ENCODE measurements at places on chromosomes 1 and 21.
A peak's percentile ranks its signal among the peaks of the same experiment; 100 is the strongest.

- no peak for DNase-seq
Measured at GRCh38 chr1:246923482-246923881, 8.3 kb downstream of the AHCTF1 start.

GRCh38 chr21:28332796-28333195, 659.9 kb downstream of the LTN1 start:
- DNase-seq = no peak

- no peak for DNase-seq
Measured at GRCh38 chr1:53765657-53766056, 26.7 kb upstream of the GLIS1 start.

DNA sequence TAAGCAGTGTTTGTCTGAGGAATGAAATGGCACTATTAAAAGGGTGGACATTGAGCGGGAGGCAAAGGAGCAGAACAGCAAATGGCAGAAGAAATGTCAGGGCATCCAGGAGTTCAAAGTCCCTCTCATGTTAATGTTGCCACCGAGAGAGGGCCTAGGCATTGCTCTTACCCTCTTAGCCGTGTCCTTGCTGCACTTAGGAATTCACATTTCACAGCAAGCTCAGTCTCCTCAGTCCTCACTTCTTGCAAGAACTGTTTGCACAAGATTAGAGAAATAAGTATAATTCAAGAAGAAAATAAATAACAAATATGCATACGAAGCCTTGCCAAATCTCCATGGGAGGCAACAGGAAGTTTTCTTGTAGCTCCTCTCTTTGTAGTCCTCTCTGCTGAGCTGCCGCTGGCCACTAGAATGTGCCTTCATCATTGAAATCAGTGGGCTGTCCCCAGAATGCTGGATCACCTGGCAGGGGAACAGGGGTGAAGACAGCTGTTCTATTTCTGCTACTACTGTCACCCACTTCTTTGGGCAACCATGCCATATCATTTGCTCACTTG, 205.8 kb downstream of the ZNF326 start:
- no peak for DNase-seq

DNA sequence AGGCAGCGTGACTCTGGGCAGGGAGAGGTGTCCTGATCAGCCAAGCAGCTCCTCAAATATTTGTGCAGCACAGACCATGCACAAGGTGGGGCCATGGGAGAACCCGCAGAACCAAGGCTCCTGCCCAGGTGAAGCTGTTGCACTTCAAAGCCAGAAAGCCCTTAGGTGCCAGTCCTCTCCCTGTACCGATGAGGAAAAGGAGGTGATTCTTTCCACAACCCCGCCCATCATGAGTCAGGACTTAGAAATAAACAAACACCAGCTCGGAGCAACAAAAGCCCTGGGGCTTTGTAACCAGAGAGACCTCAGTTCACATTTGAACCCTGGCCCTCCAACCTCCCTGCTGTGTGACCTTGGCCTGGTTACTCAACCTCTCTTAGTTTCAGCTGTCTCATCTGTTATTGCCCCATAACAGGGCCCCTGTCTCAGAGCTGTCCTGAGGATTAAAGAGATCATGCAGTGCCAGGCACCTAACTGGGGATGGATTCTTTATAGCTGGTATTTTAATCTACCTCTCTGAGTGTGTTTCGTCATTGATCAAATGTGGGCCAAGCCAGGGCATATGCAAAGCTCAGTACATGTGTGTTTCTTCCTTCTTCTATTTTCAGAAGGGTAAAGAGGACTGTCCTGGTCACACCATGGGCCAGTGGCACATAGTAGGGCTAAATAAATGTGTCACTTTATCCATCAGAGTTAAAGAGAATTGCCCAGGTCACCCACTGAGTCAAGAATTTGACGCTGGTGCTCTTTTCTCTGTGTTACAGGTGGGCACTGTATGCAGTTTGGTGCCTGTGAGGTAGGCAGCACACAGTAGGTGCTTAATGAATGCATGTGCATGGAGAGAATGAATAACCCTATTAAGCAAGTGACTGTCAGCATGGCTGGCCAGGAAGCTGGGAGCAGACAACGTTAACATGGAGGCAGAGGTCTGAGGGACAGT, 1.4 kb downstream of the LDLRAD1 start:
- peak; percentile 12 for DNase-seq

Data from NCI-H526 treated with DMSO at 0.1 percent for 48 hours (cell line).